ENCODE measurements at places on chromosomes 5 and 9. TPM values are rescaled to one million over a fixed set of nuclear protein-coding genes. Genes with fewer than 3 reads are reported as not detected.

Gene SPINK13
- not detected for total RNA-seq

Gene GFI1B
- total RNA-seq = not detected

Gene IRX2
- total RNA-seq = 9.6 TPM

Gene HAND1
- total RNA-seq = under 0.01 TPM

Gene FAM78A
- total RNA-seq = 0.59 TPM

Gene PLPP7
- 13.6 TPM for total RNA-seq

Gene OCLN
- 5.5 TPM for total RNA-seq

Gene SEMA6A
- 0.20 TPM for total RNA-seq

Gene SHOC1
- total RNA-seq = not detected

Gene FAM120AOS
- total RNA-seq = 29.4 TPM

Gene GZMA
- not detected for total RNA-seq

Gene SCGB3A2
- total RNA-seq = not detected

Gene BAAT
- total RNA-seq = under 0.01 TPM

Gene ANKS6
- total RNA-seq = 23.3 TPM

Gene NRARP
- not detected for total RNA-seq

Gene ADAMTS16
- total RNA-seq = 2.9 TPM

Gene ADAMTS2
- 39.7 TPM for total RNA-seq

Gene JAK2
- total RNA-seq = 5.9 TPM

Gene C5orf24
- 39.7 TPM for total RNA-seq

Gene PHF24
- total RNA-seq = not detected

Gene IL9
- not detected for total RNA-seq

Gene JAKMIP2
- 1.1 TPM for total RNA-seq

Gene CBY3
- not detected for total RNA-seq

Gene DNM1
- total RNA-seq = 45.6 TPM

Gene SERF1B
- 10.0 TPM for total RNA-seq

Gene PPP3R2
- not detected for total RNA-seq

Gene SHC3
- 2.6 TPM for total RNA-seq

Gene KCNV2
- total RNA-seq = not detected

Gene GMCL2
- total RNA-seq = not detected

Gene PDCD1LG2
- total RNA-seq = 8.2 TPM

Gene MCTP1
- total RNA-seq = 43.4 TPM

Gene SNCB
- not detected for total RNA-seq

Gene SEC24A
- 28.9 TPM for total RNA-seq

Gene C9orf153
- 0.20 TPM for total RNA-seq

Gene CDKN2B
- 9.2 TPM for total RNA-seq

Gene SARDH
- total RNA-seq = 2.0 TPM

Gene PDE8B
- not detected for total RNA-seq

Gene BARHL1
- not detected for total RNA-seq

Gene UBTD2
- total RNA-seq = 16.6 TPM

Gene CENPH
- 23.7 TPM for total RNA-seq
